ENCODE measurements at places on chromosomes 4 and X.

DNA sequence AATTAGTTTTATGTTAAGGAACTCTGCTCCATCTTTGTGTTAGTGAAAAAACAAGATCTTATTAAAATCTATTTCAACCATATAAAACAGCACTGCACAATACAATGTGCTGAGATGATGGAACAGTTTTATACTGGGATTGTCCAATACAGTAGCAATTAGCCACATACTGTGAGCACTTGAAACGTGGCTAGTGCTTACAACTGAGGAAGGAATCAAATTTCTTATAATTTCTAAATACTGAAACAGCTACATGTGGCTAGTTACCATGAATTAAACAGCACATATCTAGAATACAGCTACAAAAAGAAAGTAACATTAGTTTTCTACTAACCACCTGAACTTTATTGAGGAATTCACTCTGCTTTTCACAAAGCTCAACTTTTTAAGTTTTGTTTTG is 14.7 kb downstream of the NFXL1 start:
- H3K4me3 ChIP-seq = no peak overlapping the region
- no peak overlapping the region for H3K27ac ChIP-seq
- H3K4me1 ChIP-seq = no peaks in the 10 kb centered on the region
- H3K27me3 ChIP-seq = no peaks in the 10 kb centered on the region

DNA sequence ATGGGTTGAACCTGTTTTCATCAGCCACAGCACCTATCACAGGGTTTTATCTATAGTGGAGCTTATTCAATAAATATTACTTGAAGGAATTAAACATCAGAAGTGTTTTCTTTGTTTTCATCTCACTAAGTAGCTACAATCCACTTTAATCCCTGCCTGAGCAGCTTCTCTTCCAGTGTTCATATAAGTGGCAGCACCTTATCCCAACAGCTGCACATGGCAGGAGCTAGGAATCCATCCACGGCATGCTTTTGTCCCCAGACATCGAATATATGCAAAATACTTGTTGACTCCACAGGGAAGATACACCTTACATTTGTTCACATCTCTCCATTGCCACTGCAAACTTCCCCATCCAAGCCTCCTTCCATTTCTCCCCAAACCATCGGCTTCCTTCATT is 549.8 kb upstream of the FAM241A start:
- H3K27me3 ChIP-seq = no peaks in the 10 kb centered on the region
- DNase-seq = no peak
- H3K36me3 ChIP-seq = no peaks in the 10 kb centered on the region
- H3K4me3 ChIP-seq = no peak overlapping the region
- H3K4me1 ChIP-seq = no peaks in the 10 kb centered on the region
- H3K27ac ChIP-seq = no peak overlapping the region

DNA sequence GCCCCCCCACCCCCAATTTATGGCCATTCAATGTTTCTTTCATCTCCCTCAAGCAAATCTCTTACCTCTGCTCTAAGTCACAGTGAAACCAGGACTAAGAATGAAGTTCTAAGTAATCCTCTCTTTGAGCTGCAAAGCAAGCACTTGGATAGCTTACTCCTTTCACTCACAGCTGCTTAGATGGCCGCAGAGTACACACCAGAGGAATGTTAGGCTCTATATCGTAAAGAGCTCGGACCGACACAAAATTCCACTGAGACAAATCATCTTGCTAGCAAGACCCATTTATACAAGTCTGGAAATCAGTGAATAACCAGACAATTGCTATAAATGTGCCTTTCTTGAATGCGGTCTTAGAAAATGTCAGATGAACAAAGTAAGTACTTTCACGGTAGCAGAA is 135.0 kb downstream of the IDS start:
- H3K27me3 ChIP-seq = no peaks in the 10 kb centered on the region
- no peak overlapping the region for H3K4me3 ChIP-seq
- no peaks in the 10 kb centered on the region for H3K36me3 ChIP-seq
- H3K4me1 ChIP-seq = no peaks in the 10 kb centered on the region
- DNase-seq = no peak
- H3K27ac ChIP-seq = no peak overlapping the region

DNA sequence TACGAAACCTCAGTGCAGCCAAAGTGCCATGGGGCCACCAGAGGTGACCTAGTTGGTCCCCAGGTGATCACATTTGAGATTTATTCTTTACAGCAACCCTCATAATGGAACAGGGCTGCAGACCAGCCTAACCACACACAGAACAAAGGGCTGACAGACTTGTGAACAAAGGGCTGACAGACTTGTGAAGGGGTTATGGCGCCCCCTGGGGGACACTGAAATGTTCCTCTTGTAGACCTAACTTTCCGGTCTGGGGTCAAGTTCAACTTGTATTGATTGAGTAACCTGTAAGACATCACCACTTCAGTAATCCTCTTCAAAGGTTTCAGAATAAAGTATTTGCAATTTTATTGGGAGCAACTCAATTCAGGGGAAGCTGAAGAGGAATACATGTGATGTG is 175.9 kb upstream of the RPS6KA3 start:
- no peaks in the 10 kb centered on the region for H3K27me3 ChIP-seq
- H3K27ac ChIP-seq = no peak overlapping the region
- DNase-seq = peak; percentile 88

DNA sequence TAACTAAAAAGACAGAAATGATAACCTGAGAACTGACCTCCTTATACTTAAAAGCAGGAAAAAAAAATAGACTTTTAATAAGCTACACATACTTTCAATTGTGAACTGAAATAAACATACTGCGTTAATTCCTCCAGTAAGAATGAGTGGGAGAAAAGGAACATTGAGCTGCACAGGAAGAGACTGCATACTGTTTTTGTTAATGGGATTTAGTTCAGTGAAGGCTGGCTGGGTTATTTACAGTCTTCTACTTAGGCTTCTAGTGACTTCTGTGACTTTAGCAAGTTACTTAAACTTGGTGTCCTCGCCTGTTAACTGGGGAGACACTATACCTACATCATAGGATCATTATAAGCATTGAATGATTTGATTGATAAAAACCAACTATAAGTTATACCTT is 213.3 kb downstream of the EPHA5 start:
- no peaks in the 10 kb centered on the region for H3K36me3 ChIP-seq
- no peak overlapping the region for H3K4me3 ChIP-seq
- no peak for DNase-seq
- H3K4me1 ChIP-seq = no peaks in the 10 kb centered on the region
- no peak overlapping the region for H3K27ac ChIP-seq
- H3K27me3 ChIP-seq = no peaks in the 10 kb centered on the region

DNA sequence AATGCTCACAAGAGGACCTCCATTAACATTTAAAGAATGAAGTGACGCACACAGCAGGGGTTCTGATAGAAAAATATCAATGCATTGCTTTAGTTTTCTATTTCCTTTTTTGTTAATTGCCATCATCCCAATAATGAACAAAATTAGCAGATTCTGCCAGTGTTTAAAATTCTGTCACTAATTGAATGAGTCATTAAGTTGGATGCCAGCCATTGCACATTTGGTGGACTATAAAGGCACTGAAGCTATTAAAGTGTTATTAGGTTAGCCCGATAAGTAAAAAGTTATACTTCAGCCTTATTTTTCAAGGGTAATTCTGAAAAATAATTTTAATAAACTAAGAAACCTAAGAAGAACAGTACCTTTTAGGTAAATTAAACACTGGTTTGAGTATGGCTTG is 53.1 kb downstream of the MAP3K15 start:
- DNase-seq = no peak
- no peaks in the 10 kb centered on the region for H3K36me3 ChIP-seq
- no peak overlapping the region for H3K4me3 ChIP-seq
- no peak overlapping the region for H3K27ac ChIP-seq
- H3K27me3 ChIP-seq = no peaks in the 10 kb centered on the region
- H3K4me1 ChIP-seq = no peaks in the 10 kb centered on the region

DNA sequence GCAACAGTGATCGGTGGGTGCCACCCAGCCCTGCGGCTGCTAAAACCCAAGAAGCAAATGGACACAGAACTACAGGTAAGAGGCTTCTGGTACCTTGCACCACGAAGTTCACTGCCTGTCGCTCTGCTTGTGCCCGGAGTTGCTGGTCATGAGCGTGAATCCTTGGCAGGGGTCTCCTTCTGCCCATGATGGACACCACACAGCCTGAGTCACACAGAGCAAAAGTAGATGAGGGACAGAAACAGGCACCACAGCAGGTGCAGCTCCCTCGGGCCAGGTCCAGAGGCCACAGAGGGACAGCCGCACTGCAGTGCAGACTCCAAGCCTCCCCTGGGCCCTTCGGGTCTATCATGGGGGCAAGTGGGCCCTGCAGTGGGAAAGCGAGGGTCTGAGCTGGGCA is 22.4 kb downstream of the NAT8L start:
- DNase-seq = no peak
- H3K27ac ChIP-seq = no peak overlapping the region
- no peaks in the 10 kb centered on the region for H3K27me3 ChIP-seq

GRCh38 chrX:124354648-124355047 is 8.3 kb downstream of the SH2D1A start:
- H3K4me1 ChIP-seq = no peaks in the 10 kb centered on the region
- H3K27me3 ChIP-seq = no peaks in the 10 kb centered on the region
- H3K36me3 ChIP-seq = no peaks in the 10 kb centered on the region
- no peak overlapping the region for H3K4me3 ChIP-seq
- no peak overlapping the region for H3K27ac ChIP-seq

- H3K27me3 ChIP-seq = no peaks in the 10 kb centered on the region
- H3K4me3 ChIP-seq = no peak overlapping the region
- DNase-seq = no peak
- no peak overlapping the region for H3K27ac ChIP-seq
These were observed 156.3 kb upstream of the NOCT start for GRCh38 chr4:138859254-138859653.
